Transverse colon (tissue), 4 donors: ENCODE measurements at places on chromosomes 1 and 21. TPM values are rescaled to one million over a fixed set of nuclear protein-coding genes. Genes with fewer than 3 reads are reported as not detected.

DNA sequence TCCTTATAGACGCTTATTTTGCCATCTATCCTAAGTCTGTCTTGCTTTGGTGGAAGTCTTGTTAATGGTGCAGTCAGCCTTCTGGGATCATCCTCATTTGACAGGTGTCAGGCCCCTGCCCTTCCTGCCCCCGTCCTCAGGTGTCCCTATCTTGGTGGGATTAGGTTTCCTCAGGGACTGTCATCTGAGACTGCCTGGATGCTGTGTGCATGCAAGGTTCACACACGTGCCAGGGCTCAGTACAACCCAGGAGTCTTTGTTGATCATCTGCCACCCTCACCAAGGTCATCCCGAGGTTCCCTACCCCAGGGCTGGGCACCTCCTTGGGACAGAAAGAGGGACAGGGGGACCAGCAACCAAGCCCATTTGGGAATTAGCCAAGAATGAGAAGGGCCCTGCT lies 18.0 kb downstream of the PADI2 start:
- DNase-seq: no peak

ACTL8 gene
- total RNA-seq: not detected

DNA sequence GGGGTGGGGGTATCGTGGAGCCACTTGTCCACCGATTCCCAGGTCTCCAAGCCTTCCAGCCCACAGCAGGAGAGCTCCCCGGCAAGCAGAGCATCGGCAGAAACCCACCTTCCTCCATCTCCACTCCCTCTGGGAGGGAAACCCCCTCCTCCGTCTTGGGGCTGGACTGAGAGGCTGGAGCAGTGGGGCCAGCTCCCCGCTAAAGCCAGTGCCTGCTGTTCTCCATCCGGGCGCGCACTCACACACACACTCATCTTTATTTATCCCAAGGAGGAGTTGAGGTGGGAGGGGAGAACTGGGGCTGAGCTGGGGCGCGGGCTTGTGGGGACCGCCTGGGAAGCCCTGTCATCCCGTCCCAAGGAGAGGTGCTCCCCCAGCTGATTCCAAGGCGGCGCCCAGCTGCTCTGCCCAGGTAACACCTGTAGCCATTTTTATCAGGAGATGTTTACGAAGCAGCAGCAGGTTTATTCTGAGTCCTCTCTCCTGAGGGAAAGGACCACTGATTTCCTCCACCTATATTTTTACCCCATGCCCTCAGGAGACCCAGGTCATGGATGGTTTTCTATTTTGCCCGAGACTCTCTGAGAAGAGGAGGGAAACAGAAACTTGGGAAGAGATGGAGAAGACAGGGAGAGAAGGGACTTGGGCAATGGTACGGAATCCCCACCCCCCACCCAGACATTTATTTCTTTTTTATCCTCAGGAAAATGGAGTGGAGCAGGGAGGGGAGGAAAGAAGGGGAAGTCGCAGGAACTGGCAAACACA lies 2.1 kb downstream of the KCNN3 start:
- DNase-seq: no peak

DNA sequence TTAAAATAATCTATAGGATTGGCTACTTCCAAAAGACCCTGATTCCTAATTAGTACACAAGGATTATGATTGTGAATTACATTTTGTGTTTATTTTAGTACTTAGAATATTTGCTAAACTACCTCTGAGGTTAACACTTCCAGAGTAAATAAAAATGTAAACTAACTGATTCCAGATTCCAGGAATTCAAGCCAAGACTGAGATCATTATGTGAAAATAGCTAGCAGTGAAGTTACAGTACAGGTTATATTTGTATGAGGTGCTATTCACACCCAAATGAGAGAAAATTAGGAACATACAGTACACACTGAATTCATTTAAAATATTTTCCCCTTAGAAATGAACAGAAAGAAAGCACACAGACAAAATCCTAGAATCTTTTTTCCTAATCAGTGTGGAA lies 28.8 kb downstream of the TTLL7 start:
- no peak for DNase-seq

MSH4 gene
- not detected for total RNA-seq

DNALI1 gene
- total RNA-seq: not detected

CELA2B gene
- not detected for total RNA-seq

DNA sequence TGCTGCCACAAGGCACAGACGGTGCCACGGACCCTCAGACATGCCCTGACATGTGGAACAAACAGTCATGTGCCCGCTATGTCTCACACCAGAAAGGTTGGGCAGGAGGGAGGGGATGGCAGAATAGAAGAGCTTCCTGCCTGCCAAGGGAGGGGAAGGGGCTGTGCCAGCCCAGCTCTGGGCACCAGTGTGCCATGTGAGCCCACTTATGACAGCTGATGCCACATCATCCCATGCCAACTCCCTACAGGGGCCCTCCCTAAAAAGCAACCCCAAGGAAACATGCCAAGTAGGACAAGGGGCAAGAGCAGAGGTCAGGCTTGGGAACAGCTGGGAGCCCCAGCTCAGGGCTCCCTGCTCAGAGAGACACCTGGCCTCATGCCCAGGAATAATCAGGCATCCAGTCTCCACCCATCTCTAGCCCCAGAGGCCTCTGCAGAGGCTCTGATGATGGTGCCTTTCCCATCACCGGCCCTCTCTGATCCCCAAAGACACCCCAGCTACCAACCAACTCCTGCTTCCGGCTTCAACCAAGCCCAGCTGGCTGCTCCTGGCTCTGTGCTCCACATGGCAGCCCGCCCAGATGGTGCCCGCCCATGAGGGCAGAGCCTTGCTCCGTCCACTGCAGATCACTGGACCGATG lies 10.3 kb downstream of the ADGRB2 start:
- DNase-seq: peak; percentile 80

DYNLT5 gene
- 0.96 TPM for total RNA-seq

DNA sequence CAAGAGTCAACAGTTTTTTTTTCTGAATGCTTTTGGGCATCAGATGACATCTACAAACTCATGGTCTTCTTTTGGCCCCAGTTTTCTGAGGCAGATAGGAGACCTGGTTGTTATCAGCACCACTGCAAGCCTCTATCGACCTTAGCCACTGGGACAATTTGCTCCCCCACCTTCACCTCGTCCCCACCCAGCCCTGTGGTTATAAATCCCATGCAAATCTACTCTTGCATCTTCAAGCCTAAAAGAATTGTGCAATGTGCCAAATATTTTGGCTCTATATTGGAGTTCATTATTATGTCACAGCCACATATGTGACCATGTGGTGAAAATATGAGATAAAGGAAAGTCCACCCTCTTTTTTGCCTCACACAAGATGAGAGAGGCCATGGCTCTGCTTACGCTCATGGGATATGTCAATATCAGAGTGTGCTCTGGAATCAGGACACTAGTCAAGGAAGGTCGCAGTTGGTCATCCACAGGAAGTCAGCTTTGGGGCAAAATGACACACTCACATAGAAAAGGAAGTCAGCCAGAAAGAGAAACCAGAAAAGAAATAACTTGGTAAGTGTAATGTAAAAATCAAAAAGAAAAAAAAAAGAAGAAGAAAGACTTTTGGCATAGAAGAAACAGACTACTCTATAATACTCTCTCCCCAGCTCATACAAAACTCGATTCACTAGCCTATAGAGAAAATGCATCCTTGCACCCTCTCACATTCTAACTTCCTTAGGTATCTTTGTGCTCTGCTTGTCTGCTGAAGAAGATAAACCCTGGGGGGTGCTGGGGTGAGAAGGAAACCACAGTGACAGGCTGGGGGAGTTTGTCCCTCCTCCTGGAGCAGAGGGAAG lies 21.2 kb downstream of the SLC30A10 start:
- no peak for DNase-seq

FAM151A gene
- total RNA-seq: 5.2 TPM

DNA sequence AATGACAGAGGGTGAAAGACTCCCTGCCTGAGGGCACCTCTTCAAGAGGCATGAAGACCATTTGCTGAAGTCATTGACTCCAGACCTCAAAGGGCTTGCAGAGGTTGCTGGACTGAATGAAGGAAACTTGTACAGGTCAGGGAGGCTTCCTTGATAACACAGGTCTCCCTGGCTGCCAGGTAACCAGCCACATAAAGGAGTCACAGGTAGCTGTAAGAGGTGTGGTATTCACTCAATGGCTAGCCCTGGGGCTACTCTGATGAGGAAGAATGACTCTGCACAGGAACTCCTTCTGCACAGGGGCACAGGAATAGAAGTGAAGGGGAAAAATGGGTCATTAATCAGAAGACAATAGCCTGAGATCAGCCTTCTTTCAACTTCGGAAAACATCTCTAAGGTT lies 187.5 kb downstream of the LMX1A start:
- no peak for DNase-seq

KRTAP10-3 gene
- total RNA-seq: not detected

CACYBP gene
- 32.9 TPM for total RNA-seq

DNA sequence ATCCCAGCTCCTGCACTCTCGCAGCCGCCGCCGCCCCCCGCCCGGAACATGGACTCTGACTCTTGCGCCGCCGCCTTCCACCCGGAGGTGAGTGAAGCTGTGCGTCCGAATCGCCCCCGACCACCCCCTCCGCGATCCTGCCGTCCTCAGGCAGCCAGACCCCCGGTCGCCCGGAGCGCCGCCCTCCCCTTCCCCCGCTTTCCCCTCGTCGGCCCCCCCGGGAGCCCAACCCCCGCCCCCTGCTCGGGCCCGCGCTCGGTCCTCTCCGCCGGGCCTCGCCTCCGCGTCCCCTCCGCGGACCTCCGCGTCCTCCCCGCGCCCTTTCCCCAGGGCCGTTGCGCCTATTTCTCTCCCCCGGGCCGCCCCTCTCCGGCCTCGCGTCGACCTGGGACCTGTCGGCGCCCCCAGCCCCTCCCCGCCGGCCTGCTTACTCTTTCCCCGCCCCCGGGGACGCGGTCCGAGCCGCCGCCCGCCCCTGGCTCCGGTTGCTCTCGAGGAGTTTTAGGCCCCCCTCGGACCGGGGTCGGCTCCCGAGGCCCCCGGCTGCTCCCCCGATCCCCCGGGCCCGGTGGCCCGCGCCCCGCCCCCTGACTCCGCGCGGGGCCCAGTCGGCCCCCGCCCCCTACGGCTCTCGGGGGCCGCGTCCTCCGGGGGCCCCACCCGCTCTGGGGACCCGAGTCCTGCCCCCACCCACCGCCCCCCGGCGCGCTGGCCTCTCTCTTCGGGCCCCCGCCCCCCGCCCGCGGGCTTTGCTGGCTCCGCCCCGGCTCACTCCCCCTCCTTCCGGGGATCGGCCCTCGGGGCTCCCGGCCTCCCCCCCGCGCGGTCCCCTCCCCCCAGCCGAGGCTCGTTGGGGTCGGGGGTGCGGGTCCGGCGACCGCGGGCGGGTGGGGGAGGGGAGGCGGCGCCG lies 743 bp downstream of the PHF13 start:
- DNase-seq: peak; percentile 64

- DNase-seq: peak; percentile 94
These were observed 57.0 kb downstream of the YARS1 start for GRCh38 chr1:32759997-32760623.

CSTB gene
- total RNA-seq: 61.7 TPM

DNA sequence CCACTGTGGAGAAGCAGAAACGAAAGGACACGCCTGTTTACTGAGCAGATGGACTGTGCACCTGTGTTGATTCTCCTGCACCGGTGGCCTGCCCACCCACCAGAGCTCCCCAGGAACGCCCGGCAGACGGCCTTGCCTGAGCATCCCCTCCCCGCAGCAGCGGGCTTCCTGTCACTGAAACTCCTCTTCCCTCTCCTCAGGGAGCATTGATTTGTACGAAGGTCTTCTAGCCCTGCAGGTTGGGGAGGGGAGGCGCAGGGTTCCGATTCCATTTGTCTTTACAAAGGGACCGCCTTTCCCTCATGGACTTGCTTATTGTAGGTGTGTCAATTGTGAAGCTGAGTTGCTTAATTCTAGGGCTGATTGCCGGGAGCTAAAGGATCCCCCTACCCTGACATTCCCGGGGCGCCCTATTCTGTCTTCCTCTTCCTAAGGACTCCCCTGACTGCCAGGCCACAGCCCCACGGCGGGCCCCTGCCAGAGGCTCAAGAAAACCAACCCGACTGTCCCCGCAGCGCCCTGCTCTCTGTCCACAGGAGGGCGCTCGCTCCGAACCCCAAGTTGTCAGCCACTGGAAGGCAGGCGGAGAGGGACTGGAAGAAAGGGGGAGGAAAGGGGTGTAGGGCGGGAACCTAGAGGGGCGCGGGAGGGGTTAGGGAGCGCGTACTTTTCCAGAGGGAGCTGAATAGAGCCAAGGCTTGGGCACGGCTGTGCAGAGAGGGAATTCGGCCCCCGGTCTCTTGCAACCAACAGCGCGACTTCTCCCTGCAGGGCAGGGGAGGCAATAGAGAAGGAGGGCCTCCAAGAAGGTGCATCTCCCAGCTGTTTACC lies 2.8 kb downstream of the S100A6 start:
- DNase-seq: peak; percentile 92

GRCh38 chr1:85330711-85331290 lies 54.4 kb upstream of the BCL10 start:
- no peak for DNase-seq

PTPRC gene
- total RNA-seq: 50.7 TPM

DNA sequence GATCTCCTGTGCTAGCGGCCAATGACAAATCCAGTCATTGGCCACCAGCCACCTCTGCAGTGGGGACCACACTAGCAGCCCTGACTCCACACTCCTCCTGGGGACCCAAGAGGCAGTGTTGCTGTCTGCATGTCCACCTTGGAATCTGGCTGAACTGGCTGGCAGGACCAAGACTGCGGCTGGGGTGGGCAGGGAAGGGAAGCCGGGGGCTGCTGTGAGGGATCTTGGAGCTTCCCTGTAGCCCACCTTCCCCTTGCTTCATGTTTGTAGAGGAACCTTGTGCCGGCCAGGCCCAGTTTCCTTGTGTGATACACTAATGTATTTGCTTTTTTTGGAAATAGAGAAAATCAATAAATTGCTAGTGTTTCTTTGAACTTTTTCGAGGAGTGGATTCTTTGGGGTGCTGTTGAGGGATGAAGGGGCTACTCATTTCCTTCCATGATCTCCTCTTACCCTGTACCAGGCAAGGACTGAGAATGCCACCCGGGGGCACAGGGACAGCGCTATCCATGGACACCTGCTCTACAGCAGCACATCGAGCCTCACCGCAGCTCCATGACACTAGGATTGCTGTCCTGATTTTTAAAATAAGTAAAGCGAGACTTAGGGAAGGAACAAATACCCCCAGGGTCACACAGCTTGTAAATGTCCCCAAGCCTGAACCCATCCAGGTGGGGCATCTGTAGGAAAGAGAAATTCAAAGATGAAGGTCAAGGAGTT lies 44.7 kb downstream of the TNNT2 start:
- no peak for DNase-seq

TRIM63 gene
- not detected for total RNA-seq

DNA sequence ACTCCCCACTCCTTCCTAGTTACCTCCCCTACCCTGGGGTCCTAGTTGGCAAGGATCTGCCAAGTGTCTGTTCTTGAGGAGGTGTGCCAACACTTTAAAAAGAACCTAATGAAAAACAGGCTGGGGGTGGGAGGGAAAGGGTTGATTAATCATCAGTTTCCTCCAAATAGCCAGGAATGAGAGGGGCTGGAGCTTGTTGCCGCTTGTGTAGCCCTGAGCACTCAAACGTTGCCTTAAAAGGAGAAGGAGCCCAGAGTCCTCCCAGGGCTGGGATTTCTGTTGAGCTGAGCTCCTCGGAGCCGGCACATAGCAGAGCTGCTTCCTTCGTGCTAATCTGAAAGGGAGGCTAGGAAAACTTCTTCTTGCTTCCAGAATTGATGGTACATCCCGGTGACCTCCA lies 15.9 kb downstream of the SHISA4 start:
- DNase-seq: peak; percentile 41

- peak; percentile 20 for DNase-seq
These were observed 726 bp upstream of the CYB5R1 start for GRCh38 chr1:202967684-202968281.

TDRKH gene
- total RNA-seq: 3.5 TPM

GRCh38 chr1:158374860-158375259 lies 21.2 kb downstream of the CD1E start:
- no peak for DNase-seq

SLC44A5 gene
- 2.2 TPM for total RNA-seq

AVPR1B gene
- total RNA-seq: 1.6 TPM

ADGRL2 gene
- total RNA-seq: 12.0 TPM
